HS-27A (cell line): ENCODE measurements at places on chromosomes 12 and 14.

DNA sequence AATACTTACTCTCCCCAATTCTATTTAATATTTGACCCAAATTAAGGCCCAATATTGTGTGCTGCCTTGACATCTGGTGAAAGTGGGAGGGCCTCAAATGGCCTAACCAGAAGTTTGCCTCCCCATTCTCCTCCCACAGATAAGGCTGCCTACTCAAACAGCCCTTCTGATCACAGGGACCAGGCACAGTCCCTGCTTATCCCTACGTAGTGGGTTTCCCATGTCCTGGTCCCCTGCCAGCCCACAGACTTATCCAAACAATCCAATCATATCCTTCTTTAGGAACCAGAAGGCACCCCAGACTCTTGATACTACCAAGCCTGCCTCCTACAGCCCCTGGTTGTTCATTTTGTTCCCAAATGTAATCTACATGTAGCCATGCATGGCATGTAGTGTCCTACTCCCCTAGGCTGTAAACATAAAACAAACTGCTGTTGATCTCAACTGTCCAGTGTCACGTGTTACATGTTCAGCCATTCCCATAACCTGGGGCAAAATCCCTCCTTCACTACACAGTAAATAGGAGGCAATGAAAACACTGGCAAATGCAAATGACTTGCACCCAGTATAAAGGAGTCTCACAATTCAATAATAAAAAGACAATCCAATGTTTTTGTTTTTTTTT, 49.3 kb downstream of the EEA1 start:
- DNase-seq = no peak

DNA sequence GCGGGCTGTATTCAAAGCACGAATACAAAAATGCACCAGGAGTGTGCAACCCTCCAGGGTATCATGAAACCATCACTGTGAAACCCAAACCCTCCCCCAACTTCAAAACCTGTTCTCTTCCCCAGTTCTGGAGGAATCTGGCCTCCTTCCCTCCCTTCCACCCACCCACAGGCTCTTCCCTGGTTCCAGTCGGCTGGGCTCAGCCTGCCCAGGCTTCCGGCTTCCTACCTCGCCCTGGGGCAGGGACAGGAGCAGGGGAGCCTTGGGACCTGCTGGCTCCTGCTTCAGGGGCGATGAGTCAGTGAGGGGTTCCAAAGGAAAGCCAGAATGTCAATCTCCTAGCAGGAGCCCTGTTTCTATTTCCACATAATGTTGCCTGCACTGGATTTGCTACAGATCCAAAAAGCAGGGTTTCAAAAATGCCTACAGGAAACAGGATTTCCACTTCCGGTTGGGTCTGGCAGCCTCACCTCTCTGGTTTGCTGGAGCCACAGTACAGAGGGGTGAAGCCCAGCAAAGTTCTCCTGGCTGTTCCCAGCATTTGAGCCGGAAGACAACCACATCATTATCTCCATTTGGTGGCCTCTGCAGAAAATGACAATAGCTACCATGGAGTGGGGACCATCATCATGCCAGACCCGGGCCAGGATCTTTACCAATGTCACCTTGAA, 278.3 kb downstream of the DPF3 start:
- DNase-seq = no peak

GRCh38 chr12:87155621-87156020, 873.6 kb downstream of the C12orf50 start:
- no peak for DNase-seq

DNA sequence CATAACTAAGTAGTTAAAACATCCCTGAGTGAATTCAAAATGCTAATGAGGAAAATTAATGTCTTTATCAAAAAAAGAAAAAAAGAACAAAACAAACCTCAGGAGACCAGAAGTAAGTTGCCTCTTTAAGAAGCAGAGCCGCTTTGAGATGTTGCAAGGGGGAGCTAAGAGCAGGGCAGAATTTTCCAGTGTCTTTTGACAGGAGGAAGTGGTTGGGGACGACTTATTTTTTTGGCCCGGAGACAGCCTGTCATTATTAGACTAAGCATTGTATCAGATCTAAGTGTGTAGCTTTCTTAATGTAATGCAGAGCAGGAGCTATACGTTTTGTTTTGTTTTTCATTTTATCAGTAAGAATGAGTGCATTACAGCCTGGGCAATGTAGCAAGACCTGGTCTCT, 206.6 kb downstream of the CACNA1C start:
- DNase-seq = no peak

DNA sequence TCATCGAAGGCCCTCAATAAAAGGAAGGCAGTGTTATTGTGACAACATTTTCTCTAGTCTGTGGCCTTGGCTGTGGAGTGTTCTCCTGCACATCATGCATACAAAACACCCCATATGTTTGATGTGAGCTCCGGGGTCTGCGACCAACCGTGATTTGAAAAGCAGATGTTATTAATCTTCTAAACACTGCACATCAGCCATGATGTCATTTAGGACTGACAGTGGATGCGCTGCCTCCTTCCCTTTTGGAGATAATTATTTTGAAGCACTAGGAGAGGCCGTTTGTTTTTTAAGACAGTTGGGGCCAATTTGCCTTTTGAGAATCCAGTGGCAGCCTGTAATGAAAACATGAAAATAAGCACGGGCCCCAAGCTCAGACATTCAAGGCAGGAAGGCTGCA, 1041.6 kb downstream of the BCL11B start:
- DNase-seq = no peak

GRCh38 chr12:89217472-89217871, 134.8 kb downstream of the DUSP6 start:
- DNase-seq = no peak

- no peak for DNase-seq
Measured at GRCh38 chr12:116644806-116645205, 85.6 kb downstream of the MAP1LC3B2 start.

- no peak for DNase-seq
Measured at GRCh38 chr12:102958073-102958829, 777 bp downstream of the ASCL1 start.

GRCh38 chr14:76391981-76392690, 16.2 kb downstream of the ESRRB start:
- no peak for DNase-seq

DNA sequence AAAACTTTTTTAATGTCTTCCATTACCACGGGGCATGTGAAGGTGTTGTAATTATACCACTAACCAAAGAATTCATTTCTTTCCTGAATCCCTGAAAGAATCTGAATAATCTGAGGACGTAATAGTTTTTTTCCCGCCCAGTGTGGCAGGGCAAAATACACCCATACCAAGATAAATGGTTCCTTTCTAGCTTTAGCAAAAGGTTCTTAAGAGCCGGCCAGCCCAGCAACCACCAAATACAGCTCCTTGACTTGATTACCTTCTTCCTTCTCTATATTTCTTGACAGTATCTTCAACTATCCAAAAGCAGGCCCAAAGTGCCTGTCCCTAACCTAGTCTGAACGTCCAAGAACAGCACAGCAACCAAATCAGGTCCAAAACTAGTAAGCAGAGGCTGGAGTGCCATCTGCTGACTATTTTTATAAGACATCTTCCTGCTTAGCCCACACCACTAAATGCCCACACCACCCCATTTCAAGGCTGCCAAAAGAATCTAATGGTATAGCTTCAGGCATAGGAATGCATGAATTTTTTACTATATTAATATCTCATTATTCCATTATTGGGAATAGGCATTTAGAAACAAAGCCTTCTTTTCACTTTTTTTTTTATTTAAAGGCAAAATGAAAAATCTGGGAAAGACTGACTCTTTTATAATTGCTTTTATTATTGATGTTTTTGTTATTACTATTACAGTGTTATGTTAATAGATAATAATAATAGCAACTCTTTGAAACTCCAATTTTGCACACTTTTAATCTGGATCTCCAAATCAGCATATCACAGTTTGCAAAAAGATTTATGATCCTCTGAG, 524.4 kb downstream of the MED13L start:
- no peak for DNase-seq

DNA sequence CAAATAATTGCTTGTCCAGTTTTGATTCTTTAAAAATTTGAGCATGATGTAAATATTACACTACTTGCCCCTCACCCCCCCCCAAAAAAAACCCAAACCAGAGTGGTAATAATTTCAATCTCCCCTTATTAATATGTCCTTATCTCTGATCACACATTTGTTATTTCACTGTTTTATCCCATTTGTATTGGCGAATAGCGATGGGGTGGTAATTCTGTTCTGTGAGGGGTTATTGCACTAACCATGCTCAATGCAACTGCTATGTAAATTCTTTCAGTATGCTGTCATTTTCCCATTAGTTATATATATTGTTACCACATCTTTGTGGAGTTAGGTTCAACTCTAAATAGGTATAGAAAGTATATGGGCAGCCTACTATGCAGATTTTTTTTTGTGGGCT, 1.1 kb downstream of the RIMKLB start:
- no peak for DNase-seq

DNA sequence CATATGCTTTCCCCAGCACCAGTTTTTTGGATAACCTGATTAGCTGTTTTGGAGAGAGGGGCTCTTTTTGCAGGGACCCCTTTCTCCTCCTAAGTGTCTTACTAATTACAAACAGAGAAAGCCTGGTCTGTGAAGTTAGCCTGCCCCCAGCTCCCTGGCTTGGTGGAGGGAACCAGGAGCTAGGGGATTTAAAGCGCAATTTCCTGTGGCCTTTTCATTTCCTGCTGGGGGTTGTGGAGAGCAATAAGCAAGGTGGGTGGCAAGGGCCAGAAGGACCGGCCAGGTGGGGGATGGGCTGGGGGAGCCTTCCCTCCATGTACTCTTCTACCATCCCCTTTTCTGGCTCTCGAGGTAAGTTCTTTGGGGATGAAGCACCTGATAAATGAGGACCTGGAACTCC, 4.1 kb upstream of the CISTR start:
- no peak for DNase-seq

DNA sequence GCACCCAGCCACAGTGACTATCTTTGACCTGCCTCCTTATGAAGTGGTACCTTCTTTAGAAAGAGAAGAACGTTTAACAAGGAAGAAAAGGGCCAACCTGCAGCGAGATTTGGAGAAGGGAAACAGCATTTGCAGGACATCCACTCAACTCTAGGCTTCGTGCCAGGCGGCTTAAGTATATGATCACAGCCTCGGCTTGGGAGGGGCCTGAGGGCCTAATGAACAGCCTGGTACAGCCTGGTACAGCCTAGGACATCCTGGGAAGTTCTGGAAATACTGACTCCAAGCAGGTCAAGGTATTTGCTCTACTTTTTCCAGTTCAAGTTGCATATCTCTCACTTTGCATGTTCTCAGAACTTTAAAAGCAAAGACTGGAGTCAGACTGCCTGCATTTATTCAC, 16.1 kb downstream of the HCAR2 start:
- DNase-seq = no peak

DNA sequence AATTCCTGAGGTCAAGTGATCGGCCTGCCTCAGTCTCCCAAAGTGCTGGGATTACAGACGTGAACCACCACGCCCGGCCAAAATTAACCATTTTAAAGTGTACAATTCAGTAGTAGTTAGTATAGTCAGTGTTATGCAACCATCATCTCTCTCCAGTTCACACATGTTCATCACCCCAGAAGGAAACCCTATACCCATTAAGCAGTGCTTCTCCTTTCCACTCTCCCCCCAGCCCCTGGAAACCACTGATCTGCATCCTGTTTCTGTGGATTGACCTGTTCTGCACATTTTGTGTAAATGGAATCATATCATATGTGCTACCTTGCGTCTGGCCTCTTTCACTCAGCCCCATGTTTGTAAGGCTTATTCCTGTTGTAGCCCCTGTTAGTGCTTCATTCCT, 52.2 kb downstream of the PHETA1 start:
- no peak for DNase-seq

DNA sequence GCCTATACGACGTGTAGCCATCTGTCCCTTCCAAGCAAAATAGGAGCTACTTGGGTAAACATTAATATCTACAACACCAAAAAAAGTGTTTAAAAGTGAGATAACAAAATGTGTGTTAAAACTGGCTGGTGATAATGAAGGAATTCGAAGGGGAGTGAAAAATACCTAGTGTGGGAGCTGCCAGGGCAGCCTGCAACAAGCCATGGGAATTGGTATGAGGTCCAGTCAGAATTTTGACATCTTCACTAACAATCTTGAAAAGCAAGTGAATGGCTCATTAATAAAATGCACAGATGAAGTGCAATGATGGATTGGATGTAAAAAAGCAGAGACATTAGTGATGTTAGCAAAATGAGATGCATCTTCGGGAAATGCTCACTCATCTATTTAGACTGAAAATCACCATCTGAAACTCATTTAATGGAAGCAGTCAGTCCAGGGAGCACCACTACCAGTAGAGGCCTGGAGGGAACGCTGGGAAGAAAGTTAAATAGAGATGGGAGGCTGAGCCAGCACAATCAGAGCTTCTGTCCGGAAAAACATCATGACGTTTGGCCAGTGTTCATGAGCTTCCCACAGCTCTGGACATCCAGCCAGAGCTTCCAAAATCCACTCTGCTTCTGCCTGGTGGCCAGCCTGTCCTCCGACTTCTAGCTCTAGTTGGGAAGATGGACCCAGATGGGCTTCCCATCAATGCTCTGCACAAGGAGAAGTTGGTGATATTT, 405.0 kb upstream of the TMTC1 start:
- DNase-seq = no peak
